ENCODE measurements at places on chromosomes 6 and 20.

DNA sequence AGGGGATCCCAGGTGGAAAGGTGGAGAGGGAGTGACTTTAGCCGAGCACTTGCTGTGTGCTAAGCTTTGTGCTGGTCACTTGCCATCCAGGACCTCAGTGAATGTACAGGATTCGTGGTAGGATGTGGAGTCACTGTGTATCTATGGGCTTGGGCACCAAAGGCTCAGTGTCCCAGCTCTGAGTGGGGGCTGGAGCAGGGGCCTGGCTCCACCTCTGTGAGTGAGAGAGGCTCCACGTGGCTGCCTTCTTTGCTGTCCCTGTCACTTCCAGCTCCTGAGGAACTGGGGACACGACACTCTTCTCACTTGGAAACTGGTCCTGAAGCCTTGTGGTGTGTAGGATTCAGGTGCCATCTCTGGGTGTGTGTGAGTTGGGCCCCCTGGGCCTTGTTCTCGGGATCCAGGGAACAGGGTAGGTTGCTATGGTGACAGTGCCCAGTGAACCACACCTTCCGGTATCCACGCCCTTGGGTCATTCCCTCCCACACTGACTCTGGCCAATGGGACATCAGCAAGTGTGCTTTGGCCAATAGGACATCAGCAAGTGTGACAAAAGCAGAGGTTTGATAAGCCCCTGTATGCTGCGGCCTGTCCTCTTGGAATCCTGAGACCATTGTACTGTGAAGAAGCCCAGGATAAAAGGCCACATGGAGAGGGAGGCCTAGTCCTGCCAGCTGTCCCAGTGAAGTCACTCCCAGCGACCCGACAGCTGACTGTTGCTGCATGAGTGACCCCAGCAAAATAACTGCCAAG lies 87.7 kb downstream of the CDH22 start:
- no peak for DNase-seq

- DNase-seq: no peak
These were observed 64.2 kb downstream of the SAMD3 start for GRCh38 chr6:130158548-130158947.

- DNase-seq: no peak
These were observed 31.8 kb downstream of the CNKSR3 start for GRCh38 chr6:154478701-154479060.

DNA sequence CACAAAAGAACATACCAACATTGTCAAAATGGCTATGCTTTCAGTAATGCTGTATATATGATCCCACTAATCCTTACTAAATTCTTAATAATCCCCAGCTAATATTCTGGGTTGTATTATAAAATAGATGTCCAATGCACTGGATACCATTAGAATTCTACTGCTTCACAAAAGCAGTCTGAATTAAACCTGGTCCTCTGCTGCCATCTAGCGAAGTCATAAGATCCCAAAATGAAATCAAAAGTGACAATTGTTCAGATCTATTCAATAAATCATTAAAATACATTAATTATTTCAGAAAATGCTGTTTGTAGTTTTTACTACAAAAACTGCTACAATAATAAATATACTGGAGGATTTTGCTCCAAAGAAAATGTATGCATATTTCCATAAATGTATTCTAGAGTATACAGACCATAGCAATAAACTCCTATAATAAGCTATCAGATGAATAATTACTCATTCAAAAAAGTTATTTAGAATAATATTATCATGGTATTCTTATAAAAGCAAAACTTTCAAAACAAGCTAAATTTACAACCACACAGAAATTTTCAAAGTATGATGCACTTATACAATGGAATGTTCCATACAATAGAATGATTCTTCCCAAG lies 92.6 kb downstream of the RNGTT start:
- DNase-seq: peak; percentile 27

GRCh38 chr6:82910395-82910794 lies 155.2 kb downstream of the UBE3D start:
- no peak for DNase-seq

GRCh38 chr6:156009656-156010055 lies 554.0 kb upstream of the NOX3 start:
- no peak for DNase-seq

- no peak for DNase-seq
These were observed 474.2 kb upstream of the SULF2 start for GRCh38 chr20:48259456-48259855.

DNA sequence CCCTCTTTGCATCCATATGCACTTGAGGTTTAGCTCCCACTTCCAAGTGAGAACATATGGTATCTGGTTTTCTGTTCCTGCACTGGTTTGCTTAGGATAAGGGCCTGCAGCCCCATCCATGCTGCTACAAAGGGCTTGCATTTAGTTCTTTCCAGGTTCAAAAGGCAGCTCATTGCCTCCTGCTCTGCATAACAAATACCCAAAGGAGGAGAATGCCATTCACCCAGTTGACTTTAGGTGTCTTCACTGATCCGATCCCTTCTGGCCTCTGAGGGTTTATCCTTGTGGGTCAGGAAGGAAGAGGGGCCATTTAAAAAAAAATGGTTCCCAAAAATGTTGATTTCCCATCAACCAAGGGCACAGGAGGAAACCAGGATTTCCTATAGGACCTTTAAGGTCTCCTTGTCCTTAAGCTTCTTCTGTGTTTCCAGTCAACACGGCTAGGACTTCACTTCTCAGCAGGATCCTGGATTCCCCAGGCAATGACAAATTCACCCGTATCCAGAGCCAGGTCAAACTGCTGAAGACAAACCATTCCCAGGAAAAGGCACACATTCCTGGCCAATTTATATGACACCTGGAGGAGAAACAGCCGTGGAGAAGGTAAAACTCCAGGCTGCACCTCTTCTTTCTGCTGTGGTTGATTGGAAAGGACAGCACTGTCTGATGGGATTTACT lies 447.7 kb upstream of the CDH4 start:
- no peak for DNase-seq

DNA sequence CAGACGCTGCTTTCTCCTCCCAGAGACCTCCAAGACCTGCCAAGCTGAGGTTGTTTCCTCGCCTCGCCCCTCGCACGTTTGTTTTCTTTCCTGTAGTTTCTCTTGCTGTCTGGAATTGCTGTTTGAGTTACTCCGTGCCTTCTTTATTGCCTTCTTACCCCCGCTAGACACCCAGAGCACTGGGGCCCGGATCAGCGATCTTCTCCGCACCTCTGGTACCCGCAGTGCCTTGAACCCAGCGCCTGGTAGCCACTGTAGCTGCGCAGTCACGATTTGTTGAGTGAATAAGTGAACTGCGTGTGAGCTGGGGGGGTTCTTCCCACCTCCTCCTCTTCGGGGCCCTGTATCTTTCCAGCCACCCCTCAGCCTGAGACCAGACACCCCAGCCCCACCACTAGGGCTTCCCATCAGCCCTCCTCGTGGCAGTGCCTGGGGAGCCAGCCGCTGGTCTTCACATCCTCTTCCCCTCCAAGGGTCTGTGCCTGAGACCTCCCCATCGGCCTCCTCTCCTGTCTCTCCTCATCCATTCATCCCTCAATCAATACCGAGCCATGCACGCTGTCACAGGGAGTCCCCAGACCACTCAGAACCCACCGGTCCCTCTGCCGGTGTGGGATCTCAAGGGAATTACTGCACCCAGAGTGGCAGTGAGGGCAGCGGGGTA lies 849 bp upstream of the BMP7 start:
- DNase-seq: no peak

- DNase-seq: no peak
These were observed 38.3 kb upstream of the HINT3 start for GRCh38 chr6:125918230-125918629.

GRCh38 chr6:130778946-130779657 lies 48.1 kb upstream of the SMLR1 start:
- DNase-seq: no peak

- peak; percentile 24 for DNase-seq
These were observed 4.3 kb downstream of the SDCBP2 start for GRCh38 chr20:1324598-1325172.

DNA sequence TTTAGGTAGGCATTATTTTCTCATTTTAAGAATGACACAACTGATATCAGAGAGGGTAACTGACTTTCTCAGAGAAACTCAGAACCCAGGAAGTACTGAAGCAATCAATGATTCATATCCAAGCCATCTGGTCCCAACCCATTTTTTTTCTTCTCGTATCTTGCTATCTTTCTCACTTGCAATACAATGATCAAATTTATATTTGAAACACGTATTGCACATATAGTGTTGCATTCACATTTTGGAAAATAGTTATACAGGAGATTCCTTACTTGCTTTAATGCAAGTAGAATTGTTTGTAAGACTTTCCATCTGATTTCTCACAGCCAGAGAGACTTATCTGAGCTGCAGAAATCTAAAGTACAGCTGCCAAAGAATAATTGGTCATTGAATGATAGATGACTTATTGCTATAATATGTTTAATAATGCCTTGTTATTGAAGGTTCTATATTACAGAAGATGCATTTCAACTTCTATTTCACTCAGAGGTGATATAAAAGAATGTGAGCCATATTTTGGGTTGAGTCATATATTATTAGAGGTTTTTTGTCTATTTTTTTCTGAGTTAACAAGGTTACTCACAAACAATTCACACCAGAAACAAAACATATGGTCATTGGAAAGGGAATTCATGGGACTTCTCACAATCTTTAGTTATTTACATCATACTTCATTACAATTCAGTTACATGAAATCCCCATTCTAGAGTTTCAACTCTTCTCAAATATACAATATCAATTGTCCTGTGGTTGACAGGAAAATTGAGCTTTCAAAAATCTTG lies 337.5 kb upstream of the CITED2 start:
- no peak for DNase-seq

DNA sequence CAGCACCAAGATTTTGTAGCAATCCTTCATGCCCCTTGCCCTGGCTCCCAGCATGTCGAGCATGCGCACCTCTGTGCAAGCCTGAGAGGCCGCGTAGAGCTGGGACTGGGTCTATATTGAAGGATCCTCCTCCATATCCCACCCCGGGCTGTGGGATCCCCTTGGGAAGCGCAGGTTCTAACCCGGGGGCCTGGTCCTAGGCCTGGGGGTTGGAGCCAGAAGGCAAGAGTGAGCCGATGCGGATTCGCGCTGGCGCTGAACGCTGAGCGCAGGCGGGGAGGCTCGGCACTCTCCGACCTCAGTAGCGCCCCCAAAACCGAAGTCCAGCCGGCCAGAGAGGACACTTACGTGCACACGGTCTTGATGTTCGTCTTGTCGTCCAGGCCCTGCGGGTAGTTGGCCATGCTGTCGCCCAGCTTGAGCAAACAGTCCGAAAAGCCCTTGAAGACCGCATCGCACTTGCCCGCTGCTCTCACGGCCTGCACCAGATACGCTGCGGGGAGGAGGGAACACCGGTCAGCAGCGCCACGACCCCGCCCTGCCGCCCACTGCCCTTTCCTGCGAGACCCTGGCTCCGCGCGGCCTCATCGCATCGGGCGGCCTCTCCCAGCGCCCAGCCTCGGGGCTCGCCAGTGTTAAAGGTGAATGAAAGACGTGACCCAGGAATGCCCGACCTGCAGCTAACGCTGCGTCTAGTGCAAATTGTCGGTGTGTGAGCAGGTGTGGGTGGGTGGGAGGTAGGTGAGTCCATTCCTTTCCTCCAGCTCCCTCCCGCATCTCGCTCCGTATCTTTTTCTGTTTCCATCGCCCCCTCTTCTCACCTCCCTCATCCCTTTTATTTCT lies 4.5 kb downstream of the NRN1 start:
- no peak for DNase-seq

DNA sequence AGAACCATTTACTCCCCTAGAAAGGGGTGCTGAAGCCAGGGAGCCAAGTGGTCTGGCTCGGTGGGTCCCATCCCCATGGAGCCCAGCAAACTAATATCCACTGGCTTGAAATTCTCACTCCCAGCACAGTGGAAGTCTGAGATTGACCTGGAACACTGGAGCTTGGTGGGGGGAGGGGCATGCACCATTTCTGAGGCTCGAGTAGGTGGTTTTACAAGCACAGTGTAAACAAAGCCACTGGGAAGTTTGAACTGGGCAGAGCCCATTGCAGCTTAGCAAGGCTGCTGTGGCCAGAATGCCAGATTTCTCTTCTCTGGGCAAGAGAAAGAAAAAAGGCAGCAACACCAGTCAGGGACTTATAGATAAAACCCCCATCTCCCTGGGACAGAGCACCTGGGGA lies 855.8 kb upstream of the CITED2 start:
- DNase-seq: no peak

DNA sequence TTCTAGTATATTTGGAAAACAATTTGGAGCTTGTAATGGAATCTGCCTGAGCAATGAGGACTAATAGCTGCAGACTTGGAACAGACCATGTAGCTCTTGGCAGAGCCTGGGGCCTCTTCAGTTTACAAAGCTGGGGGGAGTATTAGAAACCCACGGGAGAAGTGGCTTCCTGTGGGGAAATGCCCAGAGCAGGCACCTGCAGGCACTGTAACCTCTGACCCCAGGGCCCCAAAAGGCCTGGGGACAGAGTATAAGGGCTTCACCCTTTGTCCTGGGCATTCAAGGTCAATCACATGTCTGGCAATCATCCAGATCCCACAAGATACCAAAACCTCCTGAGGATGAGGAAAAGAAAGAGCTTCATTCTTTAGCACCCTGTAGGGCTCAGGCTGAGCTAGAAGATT lies 19.4 kb downstream of the PKIG start:
- DNase-seq: no peak

GRCh38 chr6:142914937-142915697 lies 29.9 kb downstream of the HIVEP2 start:
- DNase-seq: no peak

DNA sequence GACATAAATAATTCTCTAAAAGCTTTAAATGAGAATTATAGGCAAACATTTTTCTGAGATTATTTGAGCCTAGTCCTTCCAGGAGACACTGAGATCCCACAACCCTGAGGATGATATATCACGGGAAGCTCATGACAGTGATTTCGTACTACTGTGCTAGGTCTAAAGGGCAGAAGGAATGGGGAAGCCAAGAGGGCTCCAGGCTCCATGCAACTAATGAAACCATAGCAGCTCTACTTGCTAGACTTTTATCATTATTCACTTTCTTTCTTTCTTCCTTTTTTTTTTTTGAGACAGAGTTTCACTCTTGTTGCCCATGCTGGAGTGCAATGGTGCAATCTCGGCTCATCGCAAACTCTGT lies 57.3 kb upstream of the SGK1 start:
- DNase-seq: no peak

DNA sequence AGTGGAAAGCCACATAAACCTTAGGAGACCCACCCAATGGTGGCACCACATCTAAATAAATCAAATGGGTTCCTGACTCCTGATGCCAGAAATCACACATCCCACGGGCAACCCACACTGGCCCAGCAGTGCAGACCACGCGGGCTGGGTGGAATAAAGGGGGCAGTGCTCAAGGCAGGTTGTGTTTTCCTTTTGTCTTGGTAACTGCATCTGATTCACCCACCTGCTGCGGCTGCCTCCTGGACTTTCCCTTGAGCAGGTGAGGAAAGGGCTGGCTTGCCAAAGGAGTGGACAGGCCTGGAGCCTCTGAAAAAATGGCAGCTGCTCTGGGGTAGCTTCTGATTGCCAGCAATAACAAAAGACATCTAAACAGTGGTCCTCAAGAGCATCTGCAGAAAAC lies 119.5 kb upstream of the KCNK16 start:
- DNase-seq: no peak

GRCh38 chr6:33861722-33862121 lies 57.9 kb upstream of the MLN start:
- DNase-seq: no peak

- no peak for DNase-seq
These were observed 735 bp downstream of the SOBP start for GRCh38 chr6:107490566-107491137.
